Right ventricle myocardium inferior (tissue), 1 donor: ENCODE measurements at places on chromosomes 2 and 18. TPM values are rescaled to one million over a fixed set of nuclear protein-coding genes. Genes with fewer than 3 reads are reported as not detected.
A peak's percentile ranks its signal among the peaks of the same experiment; 100 is the strongest.

GRCh38 chr18:38367473-38367872 lies 801.9 kb upstream of the CELF4 start:
- DNase-seq, result no peak

GRCh38 chr2:120253021-120253882 lies 600 bp downstream of the RALB start:
- DNase-seq, result peak; percentile 96

DNA sequence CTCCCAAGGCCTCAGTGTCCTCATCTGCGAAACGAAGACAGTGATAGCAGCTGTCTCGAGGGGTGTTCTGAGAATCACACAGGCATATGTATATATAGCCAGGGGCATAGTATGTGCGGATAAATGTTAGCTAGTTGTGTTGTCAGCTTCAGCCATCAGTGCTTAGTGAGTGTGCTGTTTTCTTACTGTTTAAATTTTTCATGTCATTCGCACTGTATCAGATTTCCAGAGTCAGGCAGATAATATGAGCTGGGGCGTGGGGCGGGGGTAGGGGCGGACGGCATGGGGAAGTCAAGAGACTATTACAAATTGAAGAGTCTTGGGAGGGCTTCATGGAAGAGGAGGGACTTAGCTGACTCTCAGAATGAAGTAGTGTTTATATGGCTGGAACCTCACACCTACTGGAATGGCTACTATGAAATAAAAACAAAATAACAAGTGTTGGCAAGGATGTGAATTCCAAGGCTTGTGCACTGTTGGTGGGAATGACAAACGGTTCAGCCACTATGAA lies 7.0 kb downstream of the TRAPPC12 start:
- DNase-seq, result no peak

- DNase-seq, result peak; percentile 92
Measured at GRCh38 chr2:156333951-156334495, 1.5 kb upstream of the NR4A2 start.

The TTR gene
- not detected for total RNA-seq

The EGR4 gene
- not detected for total RNA-seq
